Pericardium fibroblast (primary cell): ENCODE measurements at places on chromosomes 13 and 19. TPM values are rescaled to one million over a fixed set of nuclear protein-coding genes. Genes with fewer than 3 reads are reported as not detected.

SMAD9 gene
- total RNA-seq: 6.2 and 7.8 TPM in 2 replicates

VSTM2B gene
- not detected in 2 replicates for total RNA-seq

KLK15 gene
- not detected in 2 replicates for total RNA-seq

CLDN10 gene
- not detected in 2 replicates for total RNA-seq

KEAP1 gene
- 53.6 and 78.1 TPM in 2 replicates for total RNA-seq

SYNGR4 gene
- total RNA-seq: not detected in 2 replicates

ZNF428 gene
- 43.9 and 60.2 TPM in 2 replicates for total RNA-seq

TNFSF11 gene
- total RNA-seq: under 0.01 TPM in 1 of 2 replicates, not detected in the other

MOB3A gene
- 26.6 and 36.9 TPM in 2 replicates for total RNA-seq

GSX1 gene
- total RNA-seq: not detected in 2 replicates

CSNK1G2 gene
- total RNA-seq: 57.0 and 59.2 TPM in 2 replicates

HIPK4 gene
- 0.17 TPM in 1 of 2 replicates, not detected in the other for total RNA-seq

LAIR2 gene
- total RNA-seq: not detected in 2 replicates

WDR62 gene
- 0.09 and 1.2 TPM in 2 replicates for total RNA-seq

FFAR2 gene
- not detected in 2 replicates for total RNA-seq

KLK3 gene
- total RNA-seq: not detected in 2 replicates

ATCAY gene
- not detected in 2 replicates for total RNA-seq

CALR3 gene
- total RNA-seq: not detected in 2 replicates

MEX3D gene
- 40.6 and 46.9 TPM in 2 replicates for total RNA-seq

OR10H3 gene
- not detected in 2 replicates for total RNA-seq

ZNF845 gene
- 2.1 and 4.9 TPM in 2 replicates for total RNA-seq

EPSTI1 gene
- 10.3 and 10.5 TPM in 2 replicates for total RNA-seq

ZNF723 gene
- total RNA-seq: not detected in 2 replicates

ATP4A gene
- not detected in 2 replicates for total RNA-seq

TUBA3C gene
- total RNA-seq: not detected in 2 replicates

GPR108 gene
- total RNA-seq: 54.6 and 70.1 TPM in 2 replicates

ZNF571 gene
- 0.77 and 1.6 TPM in 2 replicates for total RNA-seq

CLEC11A gene
- total RNA-seq: 172 and 192 TPM in 2 replicates

BST2 gene
- 5.5 and 7.0 TPM in 2 replicates for total RNA-seq

CD209 gene
- total RNA-seq: not detected in 2 replicates
